ENCODE measurements at places on chromosomes 1 and 21.

DNA sequence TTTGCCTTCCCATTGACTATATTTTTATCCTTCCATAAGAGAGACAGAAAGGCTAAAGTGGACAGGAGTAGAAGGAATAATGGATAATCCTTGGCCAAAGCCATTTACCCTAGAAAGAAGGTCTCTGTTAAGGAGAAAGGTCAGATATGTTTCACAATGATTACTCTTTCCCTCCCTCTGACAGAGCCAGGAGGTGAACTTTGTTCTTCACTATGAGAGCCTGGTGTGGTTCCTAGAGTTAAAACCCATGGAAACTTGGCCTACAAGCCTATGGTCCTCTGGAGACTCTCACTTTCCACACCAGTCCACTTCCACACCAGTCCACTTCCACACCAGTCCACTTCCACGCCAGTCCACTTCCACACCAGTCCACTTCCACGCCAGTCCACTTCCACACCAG is 479.9 kb upstream of the ZP4 start:
- DNase-seq = no peak

GRCh38 chr1:12636098-12636950 is 7.6 kb upstream of the AADACL4 start:
- no peak for DNase-seq

DNA sequence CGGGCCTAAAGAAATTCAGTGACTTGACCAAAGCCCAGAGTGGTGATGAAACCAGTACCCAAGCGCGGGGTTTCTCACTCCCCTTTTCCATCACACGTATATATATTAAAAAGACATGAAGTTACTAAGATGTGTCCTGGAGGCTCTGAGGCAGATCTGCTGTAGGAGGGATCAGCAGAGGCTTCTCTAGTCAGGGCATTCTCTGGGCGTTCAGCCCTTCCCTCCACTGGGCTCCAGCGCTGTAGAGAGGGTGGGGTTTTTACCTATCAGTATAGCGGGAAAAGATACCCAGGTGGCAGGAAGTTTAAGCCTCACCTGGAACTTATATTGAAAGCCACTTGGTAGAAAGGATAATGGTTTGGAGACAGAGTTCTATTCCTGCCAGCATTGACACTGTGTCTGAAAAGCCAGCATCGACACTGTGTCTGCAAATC is 862 bp upstream of the PLEKHO1 start:
- no peak for DNase-seq

- peak; percentile 92 for DNase-seq
Measured at GRCh38 chr1:110170766-110171733, 20.8 kb downstream of the SLC6A17 start.

GRCh38 chr1:163069142-163069541 is at the start of gene RGS4:
TSS of gene RGS4 (plus strand) at chr1:163069361. CDS start at chr1:163069485, 124 bp downstream.
- DNase-seq = peak; percentile 40

DNA sequence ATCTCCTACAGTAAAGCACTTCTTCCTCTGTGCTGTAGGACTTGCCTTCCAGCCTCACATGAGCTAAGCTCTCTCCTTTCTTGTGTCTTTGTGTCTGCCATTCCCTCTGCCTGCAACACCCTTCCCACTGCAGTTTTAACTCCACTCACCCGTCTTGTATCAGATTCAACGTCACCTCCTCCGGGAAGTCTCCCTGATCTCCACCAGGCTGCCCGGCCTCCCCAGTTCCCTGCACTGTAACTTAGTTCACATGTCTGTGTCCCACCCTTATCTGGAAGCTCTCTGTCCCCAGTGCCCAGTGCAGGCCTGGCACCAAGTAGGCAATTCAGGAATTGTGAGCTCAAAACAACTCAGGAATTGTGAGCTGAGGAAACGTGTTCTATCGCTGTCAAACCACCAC is 96.4 kb downstream of the GLIS1 start:
- DNase-seq = no peak

- no peak for DNase-seq
Measured at GRCh38 chr1:11749203-11749689, 12.7 kb upstream of the C1orf167 start.

DNA sequence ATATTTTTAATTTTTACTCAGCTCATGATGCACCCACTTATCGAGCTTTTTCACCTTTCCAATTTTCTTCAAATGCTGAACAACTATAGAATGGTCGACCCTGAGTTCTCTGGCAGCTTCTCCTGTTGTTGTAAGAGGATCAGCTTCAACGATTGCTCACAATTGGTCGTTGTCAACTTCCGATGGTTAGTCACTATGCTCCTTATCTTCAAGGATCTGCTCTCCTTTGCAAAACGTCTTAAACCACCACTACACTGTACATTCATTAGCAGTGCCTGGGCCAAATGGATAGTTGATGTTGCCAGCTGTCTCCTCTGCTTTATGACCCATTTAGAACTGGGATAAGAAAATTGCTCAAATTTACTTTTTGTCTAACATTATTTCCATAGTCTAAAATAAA is 385.9 kb upstream of the LYPLAL1 start:
- DNase-seq = no peak

- no peak for DNase-seq
Measured at GRCh38 chr1:147492207-147492606, 49.1 kb upstream of the BCL9 start.

- DNase-seq = no peak
Measured at GRCh38 chr1:45002650-45003645, 8.2 kb downstream of the HECTD3 start.

GRCh38 chr1:205510308-205510950 is 6.0 kb downstream of the CDK18 start:
- DNase-seq = no peak

DNA sequence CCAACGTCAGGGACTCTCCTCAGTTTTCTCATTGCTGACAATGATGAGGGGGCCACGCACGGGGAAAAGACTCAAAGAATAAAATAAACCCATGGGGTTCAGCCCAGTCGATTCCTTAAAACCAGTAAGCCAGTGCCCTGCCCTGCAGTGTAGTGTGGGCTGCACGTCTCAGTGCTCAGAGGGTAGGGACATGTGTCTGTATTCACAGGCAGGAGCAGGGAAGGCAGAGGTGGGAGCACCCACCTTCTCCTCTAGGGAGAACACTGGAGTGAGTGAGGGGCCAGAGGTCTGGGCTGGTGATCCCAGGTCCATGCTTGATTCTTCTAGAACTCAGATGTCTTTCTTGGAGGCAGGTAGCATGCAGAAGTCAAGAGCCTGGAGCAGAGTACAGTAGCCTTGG is 303.6 kb downstream of the MATN1 start:
- no peak for DNase-seq

DNA sequence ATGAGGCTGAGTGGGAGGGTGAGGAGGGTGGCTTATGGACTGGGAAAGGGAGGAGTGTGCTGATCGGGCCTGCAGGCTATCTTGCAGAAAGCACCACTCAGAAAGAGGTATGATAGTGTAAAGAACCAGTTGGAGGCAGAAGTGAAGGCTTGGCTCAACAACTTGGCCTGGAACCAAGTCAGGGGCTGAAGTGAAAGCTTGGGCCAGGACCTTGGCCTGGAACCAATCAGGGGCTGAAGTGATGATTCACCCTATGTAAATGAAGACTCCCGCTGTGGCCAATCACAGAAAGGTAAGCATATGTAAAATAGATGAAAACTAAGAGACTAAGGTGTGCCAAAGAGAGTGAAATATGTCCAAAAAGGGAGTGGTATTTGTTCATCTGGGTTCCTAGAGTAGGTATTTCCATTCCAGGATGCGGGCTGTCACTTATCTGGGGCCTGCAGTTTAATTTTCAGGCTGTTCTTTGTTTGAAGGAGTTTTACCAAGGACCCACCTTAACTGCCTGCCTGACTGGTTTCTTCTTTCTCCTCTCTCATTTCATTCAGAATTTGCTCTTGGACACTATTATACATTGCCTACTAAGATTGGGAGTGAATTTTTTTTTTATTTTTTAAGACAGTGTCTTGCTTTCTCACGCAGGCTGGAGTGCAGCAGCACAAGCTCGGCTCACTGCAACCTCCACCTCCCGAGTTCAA is 5.1 kb upstream of the RFX5 start:
- no peak for DNase-seq

GRCh38 chr1:59685666-59686065 is 129.1 kb upstream of the HOOK1 start:
- DNase-seq = peak; percentile 70

DNA sequence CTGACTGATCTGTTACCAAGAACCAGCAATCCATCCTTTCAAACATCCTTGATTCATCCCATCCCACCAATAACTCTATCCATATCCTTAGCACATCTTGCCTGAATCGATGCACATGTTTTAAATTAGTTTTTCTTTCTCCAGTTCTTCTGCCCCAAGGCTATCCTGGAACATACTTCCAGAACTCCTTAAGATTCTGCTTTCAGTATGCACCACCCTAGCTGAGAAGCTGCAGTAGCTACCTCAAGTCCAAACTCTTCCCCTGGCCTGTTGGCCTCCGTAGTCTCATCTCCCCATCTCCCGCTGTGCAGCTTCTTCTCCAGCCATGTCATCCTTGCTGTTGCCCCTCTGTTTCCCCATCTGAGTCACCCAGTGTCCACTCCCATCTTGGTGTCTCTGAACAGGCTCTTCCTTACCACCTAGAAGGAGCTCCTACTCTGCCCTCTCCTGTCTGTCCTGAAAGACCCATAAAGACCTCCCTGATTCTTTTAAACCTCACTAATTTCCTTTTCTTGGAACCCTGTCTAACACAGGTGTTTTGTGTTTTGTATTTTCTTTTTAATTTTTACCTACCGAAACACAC is 108.0 kb downstream of the SGIP1 start:
- DNase-seq = no peak

- no peak for DNase-seq
Measured at GRCh38 chr1:103108376-103109150, at the start of gene COL11A1. TSS of gene COL11A1 (minus strand) at chr1:103108522. CDS start at chr1:103108178, 344 bp downstream.

Data from DMS 273 treated with DMSO at 0.1 percent for 48 hours (cell line).